ENCODE measurements at places on chromosomes 2 and 18.

DNA sequence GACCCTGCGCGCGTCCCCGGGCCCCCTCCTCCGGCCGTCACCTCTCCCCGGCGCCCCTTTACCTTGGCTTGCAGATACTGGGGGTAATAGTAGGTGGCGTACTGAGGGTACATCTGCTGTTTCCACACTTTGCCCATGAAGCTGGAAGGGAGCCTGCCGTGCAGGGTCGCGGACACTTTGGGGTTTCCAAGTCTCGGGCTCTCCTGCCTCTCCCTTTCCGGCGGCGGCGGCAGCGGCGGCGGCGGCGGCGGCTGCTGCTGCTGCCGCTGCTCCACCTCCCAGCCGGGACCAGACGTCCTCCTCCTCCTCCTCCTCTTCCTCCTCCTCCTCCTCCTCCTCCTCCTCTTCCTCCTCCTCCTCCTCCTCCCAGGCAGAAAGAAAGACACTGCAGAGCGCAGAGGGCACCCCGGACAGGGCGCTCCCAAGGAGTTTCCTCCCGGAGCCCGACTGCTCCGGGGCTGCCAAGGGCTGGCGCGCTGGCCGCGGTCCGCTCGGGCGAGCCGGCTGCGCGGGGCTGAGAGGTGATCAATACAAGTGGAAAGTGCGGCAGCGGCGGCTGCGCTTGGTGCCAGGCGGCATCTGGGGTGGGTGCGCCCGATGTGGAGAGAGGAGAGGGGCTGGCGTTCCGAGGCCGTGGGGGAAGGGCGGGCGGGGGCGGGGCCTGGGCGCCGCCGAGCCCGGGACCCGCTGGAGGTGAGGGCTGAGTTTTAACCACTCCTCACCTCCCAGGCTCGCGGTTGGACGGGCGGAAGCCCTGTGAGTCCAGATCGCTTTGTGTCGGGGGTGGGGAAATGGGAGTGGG, at the start of gene RBMS1:
TSS of gene RBMS1 (minus strand) at position 581 of the 802 bp plus-strand sequence. CDS start at position 137, 444 bp downstream.
- DNase-seq, result no peak

DNA sequence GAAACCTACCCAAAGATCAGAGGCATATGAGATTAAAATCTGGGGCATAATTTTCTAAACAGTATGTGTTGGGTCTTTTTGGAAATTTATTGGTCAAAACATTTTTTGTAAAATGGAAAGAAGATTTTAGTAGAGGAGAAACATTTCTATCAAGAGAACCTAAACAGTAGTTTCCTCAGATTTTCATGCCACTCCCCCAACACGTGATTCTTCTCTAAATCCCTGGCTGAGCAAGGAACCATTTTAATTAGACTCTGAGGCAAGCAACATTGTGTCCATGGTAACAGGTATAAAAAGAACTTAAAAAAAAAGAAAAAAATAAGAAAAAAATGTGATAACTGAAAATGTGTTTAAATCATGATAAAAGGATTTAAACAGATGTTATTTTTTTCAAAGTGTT, 1105.2 kb upstream of the ZEB2 start:
- DNase-seq, result no peak

GRCh38 chr2:86441882-86442641, 891 bp downstream of the KDM3A start:
- DNase-seq, result peak; percentile 46

DNA sequence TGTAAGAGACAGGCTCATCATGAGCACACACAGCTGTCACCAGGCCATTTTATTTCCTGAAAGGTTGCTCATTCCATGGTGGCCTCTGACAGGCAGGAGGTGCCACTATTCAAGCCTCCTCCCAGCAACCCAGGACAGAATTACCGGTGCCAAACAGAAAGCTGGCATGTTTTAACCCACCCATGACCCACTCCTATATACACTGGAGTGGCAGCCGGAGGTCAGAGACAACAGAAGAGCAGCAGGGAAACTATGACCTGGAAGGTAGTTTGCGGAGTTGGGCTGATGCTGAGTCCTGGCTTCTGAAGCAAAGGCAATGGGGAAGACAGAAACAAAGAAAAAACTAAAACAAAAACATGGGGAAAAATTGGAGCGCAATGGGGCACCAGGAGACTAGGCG, 2.3 kb downstream of the RFTN2 start:
- no peak for DNase-seq

GRCh38 chr2:198116756-198117155, 312.4 kb downstream of the PLCL1 start:
- no peak for DNase-seq

- no peak for DNase-seq
Observed at GRCh38 chr2:221571551-221572218, 419 bp downstream of the EPHA4 start.

DNA sequence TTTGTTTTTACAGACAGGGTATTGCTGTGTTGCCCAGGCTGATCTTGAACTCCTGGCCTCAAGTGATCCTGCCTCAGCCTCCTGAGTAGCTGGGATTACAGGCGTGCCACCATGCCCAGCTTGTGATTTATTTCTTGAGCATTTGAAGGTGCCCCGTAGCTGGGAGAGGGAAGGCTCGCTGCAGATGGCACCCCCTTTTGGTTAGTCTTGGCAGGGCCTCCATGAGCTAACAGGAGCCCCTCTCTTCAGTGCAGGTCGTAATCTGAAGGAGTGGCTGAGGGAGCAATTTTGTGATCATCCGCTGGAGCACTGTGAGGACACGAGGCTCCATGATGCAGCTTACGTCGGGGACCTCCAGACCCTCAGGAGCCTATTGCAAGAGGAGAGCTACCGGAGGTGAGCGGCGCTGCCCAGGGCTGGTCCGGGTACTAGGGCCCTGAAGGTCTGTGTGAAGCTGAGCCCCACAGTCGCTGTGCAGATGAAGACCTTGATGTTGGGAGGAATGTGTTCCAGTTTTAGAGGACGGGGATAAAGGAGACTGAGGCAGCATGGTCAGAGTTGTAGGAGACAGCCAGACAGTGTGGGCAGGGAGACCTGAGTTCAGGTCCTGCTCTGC, 6.7 kb downstream of the ASB1 start:
- DNase-seq, result no peak

DNA sequence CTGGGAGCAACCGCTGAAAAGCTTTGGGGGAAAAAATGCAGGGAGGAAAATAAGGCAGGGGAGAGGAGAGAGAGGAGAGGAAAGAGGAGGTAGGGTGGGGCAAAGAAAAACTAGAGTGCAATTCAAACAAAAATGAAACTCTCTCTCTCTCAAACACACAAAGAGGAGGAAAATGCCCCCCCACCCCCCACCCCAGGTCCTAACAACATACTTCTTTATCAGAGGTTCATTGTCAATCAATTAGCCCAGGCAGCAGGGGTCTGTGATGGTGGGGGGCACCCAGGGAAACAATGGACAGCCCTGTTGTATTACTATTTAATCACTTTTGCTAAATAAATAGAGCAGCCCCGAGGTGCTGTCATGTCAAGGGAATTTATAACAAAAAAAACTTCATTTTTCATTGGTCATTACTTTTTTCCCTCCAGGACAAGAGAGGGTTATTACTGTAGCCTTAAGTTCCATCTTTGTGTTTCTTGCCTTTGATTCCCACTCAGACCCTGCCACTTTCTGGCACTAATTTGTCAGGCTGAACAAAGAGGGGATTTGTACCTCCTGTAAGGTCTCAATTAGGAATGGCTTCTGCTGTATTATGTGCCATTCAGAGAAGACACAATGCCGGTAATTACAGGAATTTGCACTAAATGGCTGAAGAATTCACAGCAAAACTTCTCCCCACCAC, 55.0 kb downstream of the PLEKHM3 start:
- DNase-seq, result no peak

DNA sequence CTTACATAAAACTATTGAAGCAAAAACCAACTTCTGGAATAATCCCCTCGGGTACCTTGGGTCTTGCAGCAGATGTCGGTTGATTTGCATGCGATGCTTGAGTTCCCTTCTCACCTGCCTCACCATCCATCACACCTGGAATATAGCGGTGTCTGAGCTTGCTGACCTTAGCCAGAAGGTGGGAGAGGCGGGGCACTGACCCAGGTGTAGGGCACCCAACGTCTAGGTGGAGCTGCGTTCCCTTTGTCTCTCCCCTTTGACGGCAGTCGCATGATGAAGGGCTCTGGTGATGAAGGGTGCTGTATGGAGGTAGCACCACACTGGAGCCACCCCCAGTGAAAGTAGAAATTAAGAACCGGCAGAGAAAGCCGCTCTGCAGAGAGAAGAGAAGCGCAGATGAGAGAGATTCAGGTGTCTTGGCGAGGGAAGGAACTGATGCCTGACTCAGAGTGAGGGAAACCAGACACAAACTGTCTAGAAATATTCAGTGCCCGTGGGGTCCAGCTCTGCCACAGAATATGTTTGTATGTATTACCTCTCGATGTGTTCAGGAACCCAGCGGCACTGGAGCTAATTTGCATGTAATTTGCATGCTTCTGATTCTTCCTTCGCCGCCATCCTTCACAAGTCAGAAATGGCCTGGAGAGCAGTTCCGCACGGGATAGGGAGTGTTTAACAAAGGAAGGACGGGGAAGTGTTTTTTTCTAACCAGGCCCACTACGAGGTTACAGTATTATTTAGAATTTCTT, 19.4 kb upstream of the MBP start:
- no peak for DNase-seq

- no peak for DNase-seq
Observed at GRCh38 chr2:175842996-175843395, 159.1 kb downstream of the LNPK start.

GRCh38 chr18:4385876-4386275, 69.2 kb downstream of the DLGAP1 start:
- no peak for DNase-seq

DNA sequence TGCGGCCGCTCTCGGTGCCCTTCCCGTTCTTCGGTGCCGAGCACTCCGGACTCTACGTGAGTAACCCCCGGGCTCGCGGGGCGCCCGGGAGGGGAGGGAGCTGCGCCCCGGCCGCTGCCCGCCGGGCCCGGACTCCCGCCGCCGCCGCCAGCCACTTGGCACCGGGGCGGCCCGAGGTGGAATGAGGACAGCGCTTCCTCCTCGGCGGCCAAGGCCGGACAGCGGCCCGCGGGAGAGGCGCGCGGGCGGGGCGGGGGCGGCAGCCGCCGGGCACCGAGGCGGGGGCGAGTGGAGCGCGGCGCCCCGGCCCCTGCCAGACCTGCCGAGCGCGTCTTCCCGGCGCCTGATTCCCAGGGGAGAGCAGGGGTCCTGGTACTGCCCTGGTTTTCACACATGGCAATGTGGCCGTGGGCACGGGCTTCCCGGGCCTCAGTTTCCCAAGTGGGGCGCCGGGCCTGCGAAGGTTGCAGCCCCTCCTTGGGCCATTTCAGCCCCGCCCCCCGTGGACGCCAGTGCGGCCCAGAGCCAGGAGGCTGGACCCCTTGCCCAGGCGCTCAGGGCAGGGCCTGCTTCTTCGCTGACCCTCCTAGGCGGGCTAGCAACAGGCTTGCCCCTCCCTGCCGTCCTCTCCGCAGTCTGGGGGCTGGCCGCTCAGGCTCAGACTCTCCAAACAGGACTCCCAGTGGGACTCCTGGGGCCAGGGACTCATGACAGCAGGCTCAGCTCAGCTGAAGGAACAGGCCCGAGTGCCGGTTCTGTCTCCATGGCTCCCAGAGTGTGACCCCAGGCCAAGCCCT, 775 bp downstream of the SNED1 start:
- DNase-seq, result no peak
